ENCODE measurements at places on chromosomes 13 and 19.

- no peak for DNase-seq
Measured at GRCh38 chr13:66069570-66069969, 1160.6 kb downstream of the PCDH9 start.

- DNase-seq: no peak
Measured at GRCh38 chr19:275958-276646, 15.1 kb downstream of the PLPP2 start.

- no peak for DNase-seq
Measured at GRCh38 chr19:6113616-6114188, 3.4 kb upstream of the RFX2 start.

GRCh38 chr13:32019612-32020233 lies 11.9 kb upstream of the FRY start:
- DNase-seq: no peak

GRCh38 chr19:54045771-54046170 lies 17.9 kb downstream of the VSTM1 start:
- DNase-seq: no peak

- no peak for DNase-seq
Measured at GRCh38 chr13:74662905-74663304, 528.7 kb upstream of the KLF12 start.

DNA sequence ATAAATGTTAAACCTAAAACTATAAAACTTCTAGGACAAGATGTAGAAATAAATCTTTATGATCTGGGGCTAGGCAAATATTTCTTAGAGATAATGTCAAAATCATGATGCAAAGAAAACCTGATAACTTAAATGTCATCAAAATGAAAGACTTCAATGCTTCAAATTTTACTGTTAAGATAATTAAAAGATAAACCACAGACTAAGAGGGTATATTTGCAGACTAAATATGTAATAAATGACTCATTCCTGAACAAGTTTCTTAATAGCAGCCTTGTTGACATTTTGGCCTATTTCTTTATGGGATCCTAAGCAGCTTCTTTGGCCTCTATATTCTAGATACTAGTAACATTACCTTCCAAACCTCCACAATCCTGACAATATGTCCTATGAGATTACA lies 2878.3 kb upstream of the PCDH20 start:
- DNase-seq: no peak

DNA sequence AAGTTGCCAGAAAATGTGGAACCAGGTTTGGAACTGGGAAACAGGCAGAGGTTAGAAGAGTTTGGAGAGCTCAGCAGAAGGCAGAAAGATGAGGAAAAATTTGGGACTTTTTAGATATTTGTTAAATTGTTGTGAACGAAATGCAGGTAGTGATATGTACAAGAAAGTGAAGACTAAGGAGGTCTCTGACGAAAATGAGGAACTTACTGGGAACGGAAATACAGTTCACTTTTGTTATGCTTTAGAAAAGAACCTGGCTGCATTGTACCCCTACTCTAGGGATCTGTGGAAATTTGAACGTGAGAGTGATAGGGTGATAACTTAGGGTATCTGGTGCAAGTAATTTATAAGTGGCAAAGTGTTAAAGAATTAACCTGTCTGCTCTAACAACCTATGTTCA lies 632.4 kb downstream of the SLITRK5 start:
- no peak for DNase-seq

DNA sequence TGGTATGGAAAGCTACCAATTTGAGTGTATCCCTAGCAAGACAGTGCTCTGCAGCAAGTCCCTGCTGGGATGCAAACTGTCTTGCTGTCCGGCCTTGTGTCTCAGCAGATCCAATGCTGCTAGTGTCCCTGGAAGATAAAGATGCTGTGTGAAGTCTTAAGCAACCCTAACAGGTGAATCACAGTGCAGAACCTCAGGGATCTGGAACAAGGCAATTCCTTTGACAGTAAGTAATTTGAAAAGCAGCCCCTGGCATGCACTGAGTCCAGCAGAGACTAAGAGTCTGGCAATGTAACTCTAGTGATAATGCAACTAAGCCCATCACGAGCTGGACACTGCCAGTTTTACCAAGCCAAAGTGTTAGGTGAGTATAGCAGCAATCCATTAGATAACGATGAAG lies 1.7 kb upstream of the UCHL3 start:
- no peak for DNase-seq

DNA sequence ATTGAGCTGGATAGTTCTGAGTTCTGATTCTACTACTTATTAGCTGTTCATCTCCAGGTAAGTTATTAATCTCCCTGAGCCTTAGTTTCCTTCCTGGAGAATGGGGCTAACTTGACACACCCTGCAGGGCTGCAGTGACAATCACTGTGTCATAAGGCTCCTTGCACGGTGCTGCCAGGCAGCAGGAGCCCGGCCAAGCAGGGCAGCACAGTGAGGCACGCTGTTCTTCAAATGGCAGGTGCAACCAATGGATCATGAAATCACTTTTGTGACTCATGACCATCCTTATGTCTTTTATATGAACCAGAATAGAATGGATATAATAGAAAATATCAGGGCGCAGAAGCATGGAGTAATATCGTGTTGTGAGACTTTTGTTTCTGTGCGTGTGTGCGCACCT lies 242.6 kb downstream of the ABCC4 start:
- no peak for DNase-seq

DNA sequence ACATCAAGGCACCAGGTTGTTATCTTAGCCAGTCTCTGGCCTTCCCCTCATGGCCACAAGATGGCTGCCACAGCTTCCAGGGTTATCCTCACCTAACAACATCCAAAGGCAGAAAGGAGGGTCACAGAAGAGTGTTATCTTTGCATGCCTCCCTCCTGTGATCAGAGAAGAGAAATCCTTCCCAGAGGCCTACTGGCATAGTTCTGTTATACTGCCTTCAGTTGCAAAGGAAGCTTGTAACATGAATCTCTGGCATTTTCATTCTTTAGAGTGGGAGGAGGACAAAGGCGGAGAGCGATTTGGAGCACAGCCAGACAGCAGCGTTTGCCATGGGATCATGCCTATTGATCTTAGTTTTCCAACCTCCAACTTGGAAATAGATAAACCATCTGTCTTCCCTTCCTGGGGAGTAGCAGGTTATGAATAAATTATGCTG lies 135.7 kb downstream of the DNAJC15 start:
- DNase-seq: no peak

DNA sequence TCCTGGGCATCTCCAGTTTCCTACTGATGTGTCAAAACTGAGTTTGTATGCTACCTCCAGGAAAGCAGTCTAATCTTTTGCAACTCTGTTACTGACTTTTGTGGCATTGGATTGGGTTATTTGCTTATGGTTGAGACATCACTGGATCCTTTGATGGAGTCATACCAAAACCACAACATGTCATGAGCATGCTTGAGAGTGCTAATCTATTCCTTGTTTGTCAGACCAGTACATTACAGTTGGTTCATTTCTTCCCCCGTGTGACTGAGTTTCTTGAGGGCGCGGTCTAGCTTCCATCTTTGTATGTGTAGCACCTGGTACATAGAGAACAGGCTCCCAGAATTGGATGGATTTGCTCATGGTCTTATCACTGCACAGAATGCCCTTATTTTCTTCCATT lies 43.2 kb downstream of the SUGT1 start:
- no peak for DNase-seq

GRCh38 chr19:20662421-20663105 lies 1.2 kb upstream of the ZNF626 start:
- DNase-seq: no peak

DNA sequence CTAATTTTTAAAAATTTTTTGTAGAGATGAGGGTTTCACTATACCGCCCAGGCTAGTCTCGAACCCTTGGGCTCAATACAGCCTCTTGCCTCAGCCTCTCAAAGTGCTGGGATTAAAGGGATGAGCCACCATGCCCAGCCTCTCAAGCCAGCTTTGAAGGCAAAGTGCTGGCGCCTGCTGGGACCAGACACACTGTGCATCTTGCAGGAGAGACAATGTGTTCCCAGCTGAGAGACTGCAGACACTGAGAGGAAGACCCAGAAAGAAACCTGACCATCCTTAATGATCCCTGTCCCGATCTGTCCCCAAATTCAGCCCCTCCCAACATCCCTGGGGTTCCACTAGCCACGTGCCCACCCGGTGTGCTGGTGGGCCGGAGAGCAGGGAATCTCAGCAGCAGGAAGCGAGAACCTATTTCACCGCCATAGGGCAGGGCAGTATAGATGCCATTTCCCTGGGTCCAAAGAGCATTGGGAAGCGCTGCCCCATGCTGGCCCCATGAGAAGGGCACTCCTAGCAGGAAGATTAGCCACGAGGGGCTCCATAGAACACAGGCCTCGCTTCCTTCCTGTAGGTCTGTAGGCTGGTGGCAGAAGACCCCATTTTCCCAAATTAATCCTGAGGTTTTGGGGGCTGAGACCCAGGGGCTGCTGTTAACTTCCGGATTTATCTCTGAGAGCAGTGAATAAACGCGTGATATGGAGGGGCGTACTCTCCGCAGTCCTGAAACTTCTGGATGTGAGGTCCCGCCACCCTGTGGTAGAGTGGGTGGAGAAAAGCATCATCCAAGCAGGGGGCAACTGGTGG lies 968 bp downstream of the RAVER1 start:
- no peak for DNase-seq

GRCh38 chr13:39201180-39201579 lies 162.9 kb downstream of the NHLRC3 start:
- no peak for DNase-seq

DNA sequence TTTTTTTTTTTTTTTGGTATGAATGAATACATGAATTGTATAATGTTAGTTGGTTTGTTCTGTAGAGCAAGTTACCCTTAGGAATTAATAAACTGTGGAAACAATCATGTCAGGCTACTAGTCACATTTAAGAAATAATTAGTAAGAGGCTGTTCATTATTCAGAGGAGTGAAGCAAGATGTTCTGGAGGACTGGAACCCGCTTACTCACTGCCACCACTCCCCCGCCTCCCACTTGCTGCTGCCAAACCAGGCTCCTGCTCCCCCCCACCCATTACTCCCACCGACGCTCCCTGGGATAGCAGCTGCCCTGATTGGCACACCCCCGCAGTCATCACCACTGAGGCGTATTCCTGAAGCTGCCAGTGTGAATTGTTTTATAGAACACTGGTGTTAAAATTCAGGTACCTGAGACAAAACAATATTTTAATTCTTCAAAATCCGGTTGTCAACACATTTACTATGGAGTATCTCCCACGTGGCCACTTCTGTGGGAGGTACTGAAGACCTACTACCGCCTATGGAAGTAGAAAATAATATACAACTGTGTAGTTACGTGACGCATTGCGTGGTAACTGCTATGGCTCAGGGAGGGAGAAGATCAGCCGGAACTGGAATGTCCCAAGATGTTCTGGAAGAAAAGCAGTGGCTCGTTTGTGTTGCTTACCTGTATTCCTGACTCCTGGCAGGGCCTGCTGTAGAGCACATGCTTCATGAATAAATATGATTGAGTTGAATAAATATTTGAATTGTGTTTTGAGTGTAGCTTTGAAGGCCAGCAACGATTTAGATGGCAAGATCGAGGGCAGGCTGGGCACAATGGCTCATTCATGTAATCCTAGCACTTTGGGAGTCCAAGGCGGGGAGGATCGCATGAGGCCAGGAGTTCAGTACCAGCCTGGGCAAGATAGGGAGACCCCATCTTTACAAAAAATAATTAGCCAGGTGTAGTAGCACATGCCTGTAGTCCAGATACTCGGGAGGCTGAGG lies 1.7 kb downstream of the DPY19L3 start:
- DNase-seq: no peak

DNA sequence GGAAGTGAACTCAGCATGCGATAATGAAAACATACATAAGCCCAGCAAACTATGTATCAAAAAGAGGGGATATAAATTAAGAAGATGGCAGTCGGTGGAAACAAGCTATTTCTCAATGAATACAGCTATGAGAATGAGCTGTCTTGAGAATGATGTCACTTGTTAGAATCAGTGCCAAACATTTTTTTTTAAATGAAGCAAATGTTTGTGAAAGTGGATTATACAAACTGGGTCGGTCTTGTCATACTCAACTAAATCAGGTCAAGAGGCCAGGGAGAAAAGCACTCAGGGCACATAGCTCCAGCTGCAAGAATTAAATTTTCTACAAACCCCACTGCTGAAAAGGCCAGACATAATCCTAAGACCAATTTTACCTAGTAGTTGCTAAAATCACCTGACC lies 1048.4 kb downstream of the SLITRK1 start:
- DNase-seq: no peak

DNA sequence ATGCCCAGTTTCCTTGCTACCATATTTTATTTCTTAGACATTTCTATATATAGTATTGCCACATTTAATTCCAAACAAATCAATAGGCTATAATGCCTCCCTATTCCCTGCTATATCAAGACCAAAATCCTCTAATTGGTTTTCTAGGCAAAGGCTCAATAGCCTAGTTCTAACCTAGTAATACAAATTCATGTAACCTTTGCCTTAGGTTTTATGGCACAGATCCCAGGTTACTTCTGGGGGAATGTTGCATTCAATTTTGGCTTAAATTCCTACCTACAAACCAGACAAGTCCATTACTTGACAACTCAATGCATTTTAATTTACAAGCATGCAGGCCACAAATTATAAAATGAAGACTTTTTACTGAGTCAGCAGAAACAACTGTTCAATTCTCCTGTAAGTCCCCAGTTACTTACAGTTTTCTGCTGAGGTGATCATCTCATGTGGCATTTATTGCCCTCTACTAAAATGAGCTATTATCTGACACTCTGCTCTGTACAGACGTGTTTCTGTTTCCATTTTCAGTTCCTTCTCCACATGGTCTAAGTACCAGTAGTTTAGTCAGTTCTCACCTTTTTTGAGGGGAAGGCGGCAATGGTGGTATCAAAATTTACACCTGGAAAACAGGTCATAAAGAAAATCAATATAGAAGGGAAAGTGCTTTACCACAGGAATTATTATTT lies 11.7 kb downstream of the KCNRG start:
- DNase-seq: no peak

DNA sequence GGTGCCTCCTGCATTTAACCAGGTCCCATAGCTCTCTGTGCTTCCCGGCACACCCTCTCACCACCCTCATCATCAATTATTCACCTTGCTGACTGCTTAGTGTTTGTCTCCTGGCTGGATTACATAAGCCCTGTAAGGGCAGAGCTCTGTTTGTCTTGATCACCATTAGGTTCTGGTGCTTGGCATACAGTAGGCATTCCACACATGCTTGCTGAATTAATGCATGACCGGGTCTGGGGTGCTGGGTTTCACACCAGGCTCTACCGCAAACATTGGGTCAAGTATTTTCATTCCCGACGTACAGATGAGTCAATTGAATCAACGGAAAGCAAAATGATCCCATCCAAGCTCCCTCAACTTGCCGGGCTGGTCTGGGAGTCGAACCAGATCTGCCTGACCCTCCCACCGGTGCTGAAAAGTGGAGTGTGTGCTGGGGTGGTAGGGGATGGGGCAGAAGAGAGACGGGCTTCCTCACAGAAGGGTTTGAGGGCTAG lies 28.5 kb downstream of the VAV1 start:
- no peak for DNase-seq

- DNase-seq: no peak
Measured at GRCh38 chr19:55095260-55096060, 19.8 kb downstream of the EPS8L1 start.

GRCh38 chr13:24124789-24125476 lies 35.6 kb upstream of the SPATA13 start:
- DNase-seq: no peak
